Mucosa of gallbladder (tissue), 1 donor: ENCODE measurements at places on chromosomes 6 and 20.

- DNase-seq: no peak
Observed at GRCh38 chr6:68040780-68041179, 594.3 kb upstream of the ADGRB3 start.

GRCh38 chr6:111685526-111685925 is 79.8 kb upstream of the TRAF3IP2 start:
- no peak for DNase-seq

DNA sequence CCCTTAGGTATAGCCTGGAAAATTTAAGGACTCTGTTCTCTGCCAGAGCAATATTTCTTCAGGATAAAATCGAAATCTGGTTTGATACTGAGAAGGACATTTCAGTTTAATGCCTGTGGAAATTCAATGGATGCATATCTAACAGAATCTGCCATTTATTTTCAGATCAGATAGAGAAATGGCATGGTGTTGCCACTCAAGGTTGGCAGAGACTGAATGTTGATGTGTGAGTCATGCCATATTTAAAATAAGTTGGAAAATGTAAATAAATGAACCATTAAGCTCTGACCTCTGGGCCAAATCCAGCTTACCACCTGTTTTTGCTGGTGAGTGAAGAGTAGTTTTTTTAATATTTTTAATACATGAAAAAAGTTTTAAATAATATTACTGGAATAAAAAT is 594.6 kb downstream of the DOK5 start:
- no peak for DNase-seq

GRCh38 chr6:160258346-160259142 is at the start of gene SLC22A2:
Gene SLC22A2 (minus strand): TSS chr6:160258821. CDS start chr6:160258757, 64 bp downstream.
- DNase-seq: no peak

DNA sequence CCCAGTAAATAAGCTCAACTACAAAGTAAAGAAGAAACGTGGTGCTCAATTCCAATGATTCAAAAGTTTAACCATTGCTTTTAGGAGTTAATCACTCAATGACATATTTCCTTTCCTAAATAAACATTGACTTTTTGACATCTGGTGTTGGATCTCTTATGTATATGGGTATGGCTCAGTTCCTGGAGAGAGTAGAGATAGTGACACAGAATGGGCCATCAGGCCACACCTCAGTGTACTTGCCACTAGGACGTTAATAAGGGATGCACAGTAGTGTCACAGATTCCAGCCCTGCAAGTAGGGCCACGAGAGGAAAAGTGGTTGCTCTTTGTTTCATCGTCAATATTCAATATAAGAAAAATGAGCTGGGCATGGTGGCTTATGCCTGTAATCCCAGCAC is 48.9 kb upstream of the TXNDC5 start:
- no peak for DNase-seq

- DNase-seq: no peak
Observed at GRCh38 chr6:88867841-88868731, 95.3 kb downstream of the RNGTT start.
